ENCODE measurements at places on chromosomes 3 and 15.

DNA sequence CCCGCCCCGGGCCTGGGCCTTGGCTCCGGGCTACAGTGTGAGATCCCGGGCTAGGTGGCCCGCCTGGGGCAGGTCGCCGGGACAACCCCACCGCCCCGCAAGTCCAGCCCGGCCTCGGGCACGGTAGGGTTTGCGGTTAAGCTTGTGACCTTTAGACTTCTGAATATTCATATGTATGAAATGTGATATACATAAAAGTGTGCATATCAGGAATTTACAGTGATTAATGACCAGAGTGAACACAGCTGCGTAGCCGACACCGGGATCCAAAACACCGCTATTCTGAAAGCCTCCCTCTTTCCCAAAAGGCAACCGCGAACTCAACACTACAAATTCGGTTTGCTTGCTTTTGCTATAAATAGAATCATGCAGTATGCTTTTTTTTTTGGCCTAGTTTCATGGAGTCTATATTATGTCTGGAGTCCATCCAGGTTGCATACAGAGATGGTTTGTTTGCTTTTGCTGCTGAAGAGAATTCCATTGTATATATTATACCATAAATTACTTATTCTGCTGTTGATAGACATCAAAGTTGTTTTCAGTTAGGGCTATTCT, 636 bp upstream of the SNRPA1 start:
- DNase-seq, result peak; percentile 14

- no peak for DNase-seq
Measured at GRCh38 chr3:126523745-126524428, at the start of gene CHST13. CHST13 (plus strand) TSS chr3:126524155; CDS start chr3:126524333, 178 bp downstream.

- no peak for DNase-seq
Measured at GRCh38 chr15:62779036-62779770, 263.3 kb upstream of the TPM1 start.

GRCh38 chr3:14462738-14463137, 60.3 kb downstream of the SLC6A6 start:
- DNase-seq, result no peak

- no peak for DNase-seq
Measured at GRCh38 chr3:21484828-21485144, 266.2 kb downstream of the ZNF385D start.

GRCh38 chr15:37880009-37880834, 54.2 kb upstream of the TMCO5A start:
- DNase-seq, result no peak

GRCh38 chr3:100040451-100041225, 73.7 kb downstream of the FILIP1L start:
- no peak for DNase-seq

- no peak for DNase-seq
Measured at GRCh38 chr3:57815036-57815435, 58.9 kb downstream of the SLMAP start.

GRCh38 chr3:106703524-106703923, 673.7 kb upstream of the CCDC54 start:
- no peak for DNase-seq

- no peak for DNase-seq
Measured at GRCh38 chr3:54191220-54191619, 68.9 kb downstream of the CACNA2D3 start.

DNA sequence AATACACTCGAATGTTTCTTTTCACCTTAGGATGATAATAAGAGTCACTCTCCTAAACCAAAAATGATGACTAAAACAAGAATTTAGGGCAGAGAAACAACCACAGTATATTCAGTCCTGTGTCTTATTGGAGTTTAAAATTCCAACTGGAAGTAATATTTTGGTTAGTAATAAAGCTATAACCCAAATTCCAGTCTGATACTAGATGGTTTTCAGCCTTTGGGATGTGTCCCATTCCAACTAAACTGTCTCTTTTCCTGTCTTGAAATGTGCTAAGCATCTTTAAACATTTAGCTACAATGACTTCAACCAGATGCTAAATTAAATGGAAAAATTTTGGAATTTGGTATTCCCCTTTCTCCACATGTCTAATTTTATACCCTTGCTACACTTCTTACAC, 510.0 kb downstream of the ROBO1 start:
- DNase-seq, result no peak

- no peak for DNase-seq
Measured at GRCh38 chr3:8841472-8841871, 72.1 kb upstream of the OXTR start.

DNA sequence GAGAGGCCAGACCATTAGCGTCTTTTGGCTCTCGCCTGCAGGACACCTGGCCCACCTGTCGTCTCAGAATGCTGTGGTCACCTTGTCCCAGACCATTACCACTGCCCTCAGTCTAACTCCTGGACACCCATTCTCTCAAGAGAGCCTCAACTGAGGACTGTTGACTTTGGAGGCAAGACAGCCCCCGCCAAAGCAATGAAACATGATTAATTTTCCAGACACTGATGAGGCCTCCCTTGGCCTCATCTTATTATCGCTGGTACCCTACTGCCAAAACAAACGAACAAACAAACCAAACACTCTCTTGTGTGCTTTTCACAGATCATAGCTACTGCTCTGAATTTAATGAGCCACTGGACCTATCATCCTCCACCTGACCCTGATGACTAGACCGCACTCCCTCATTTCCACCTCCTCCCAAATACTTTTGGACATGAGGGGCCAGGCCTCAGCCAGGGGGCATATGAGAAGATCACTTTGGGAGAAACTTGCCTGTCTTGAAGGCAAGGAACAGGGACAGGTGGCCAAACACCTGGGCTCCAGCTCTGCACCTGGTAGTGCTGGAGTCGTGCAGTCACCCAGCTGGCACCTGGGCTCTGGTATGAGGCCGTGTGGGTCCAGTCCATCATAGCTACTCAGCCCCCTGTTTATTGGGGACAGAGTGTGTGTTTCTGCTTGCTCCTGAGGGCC, 27.6 kb downstream of the ALS2CL start:
- no peak for DNase-seq

DNA sequence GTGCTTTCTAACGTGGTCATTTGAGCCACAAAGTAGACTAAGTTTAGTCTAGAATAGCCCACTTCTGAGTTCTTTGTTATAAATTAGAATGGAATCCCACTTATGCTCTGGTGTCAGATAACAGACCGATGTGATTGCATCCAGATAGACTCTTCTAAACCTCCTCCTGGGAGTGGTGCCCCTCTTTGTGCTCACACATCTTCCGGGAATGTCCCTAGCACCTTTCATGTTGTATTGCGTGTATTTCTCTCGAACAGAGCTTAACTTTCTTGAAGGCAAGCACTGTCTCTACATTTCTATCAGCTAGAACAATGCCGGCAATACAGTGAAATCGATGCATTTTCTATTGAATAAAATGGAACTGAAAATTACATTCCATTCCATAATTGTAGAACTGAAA, 23.0 kb downstream of the CP start:
- no peak for DNase-seq

GRCh38 chr15:78419367-78419766, 18.6 kb upstream of the IREB2 start:
- no peak for DNase-seq

DNA sequence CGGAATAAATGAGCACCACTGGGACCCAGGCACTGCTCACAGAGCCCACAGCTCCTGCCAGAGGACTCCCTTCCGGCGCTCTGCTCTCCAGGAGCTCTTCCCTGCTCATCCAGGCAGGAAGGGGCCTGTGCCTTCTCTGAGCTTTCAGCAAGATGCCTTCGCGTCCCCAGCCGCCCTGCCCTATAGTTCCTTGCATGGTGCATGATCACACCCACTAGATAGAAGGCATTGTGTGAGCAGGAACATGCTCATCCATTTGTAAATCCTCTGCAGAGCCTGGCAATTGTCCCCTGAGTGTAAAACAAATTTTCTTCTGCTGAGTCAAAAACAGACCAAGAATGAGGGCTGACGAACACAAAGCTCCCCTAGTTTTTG, 181.6 kb downstream of the MEGF11 start:
- DNase-seq, result no peak

- no peak for DNase-seq
Measured at GRCh38 chr3:7977245-7978086, 524.2 kb upstream of the LMCD1 start.

DNA sequence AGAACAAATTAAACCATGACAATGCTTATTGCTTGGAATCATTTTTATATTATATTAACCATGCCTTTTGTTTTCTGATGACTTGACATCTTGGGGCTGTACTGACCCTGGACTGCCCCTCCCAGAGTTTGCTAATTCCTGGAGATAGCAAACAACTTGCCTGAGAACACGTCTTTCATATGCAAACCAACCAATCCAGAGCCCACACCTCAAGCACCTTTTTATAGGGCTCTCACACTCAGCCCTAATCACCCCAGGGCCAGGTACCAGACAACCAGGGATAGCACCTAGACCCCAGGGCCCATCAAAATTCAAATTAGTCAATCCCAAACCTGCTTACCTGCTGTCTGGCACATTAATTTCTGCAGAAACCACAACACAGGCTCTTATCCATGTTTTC, 36.9 kb downstream of the MRPS11 start:
- DNase-seq, result no peak

DNA sequence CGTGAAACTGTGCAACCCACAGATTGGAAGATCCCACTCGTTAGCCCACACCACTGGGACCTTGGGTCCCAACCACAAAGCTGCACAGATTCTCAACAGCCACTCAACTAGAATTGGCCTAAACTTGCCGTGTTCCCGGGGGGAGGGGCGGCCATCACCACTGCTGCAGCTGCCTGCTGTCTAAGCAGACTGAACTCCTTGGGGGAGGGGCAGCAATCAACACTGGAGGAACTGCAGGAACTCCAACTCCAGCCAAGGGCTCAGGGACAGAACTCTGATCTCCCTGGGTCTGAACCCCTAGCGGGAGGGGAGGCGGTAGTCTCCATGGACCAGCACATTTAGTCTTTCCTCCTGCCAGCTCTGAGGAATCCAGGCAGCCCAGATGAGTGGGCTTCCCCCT, 205.9 kb downstream of the RSL24D1 start:
- DNase-seq, result no peak

- no peak for DNase-seq
Measured at GRCh38 chr3:100436951-100437350, 35.6 kb downstream of the LNP1 start.

GRCh38 chr15:52651868-52652267, 27.3 kb downstream of the ATOSA start:
- DNase-seq, result no peak

DNA sequence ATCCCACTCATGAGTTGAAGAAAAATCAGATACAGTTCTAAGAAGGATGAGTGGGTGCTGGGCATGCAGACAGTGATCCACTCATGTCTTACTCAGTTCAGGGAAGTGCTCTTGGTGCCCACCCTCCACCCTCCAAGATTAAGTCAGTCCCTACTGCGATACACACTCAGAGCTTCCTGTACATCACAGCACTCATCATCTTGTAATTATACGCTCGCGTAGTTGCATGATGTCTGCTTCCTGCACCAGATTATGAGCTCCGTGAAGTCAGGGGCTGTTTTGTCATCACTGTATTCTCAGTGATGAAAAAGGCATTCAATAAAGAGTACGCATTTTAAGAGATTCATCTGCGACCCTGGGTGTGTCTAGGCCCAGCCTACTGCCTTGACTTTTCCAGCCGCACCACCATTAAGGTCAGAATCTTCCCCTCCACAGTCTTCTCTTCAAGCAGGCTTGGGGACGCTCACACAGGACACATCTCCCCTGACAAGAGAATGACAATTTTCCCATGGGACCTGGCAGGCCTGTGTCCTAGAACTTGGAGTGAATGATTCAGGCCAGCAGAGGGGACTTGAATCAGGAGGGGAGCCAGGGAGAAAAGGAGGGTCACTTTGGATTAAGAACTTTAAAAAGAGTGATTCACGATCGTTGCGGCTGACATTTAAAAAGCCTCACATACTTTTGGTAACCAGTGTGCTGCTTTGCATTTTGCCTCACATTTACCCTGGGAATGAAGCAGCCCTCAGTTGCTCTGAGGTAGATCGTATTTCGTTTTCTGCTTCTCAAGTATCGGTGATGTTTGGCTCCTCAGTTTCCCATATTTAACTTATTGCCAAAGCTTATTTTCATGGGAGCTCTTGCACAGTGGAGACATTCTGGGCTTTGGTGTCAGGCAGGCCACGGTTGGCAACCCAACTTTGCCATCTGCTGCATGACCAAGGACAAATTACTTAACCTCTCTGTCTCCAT, 7.9 kb upstream of the PDE8A start:
- no peak for DNase-seq

GRCh38 chr15:27705056-27705455, 394.1 kb downstream of the OCA2 start:
- DNase-seq, result no peak

- no peak for DNase-seq
Measured at GRCh38 chr15:89492111-89492641, 4.2 kb downstream of the RHCG start.

DNA sequence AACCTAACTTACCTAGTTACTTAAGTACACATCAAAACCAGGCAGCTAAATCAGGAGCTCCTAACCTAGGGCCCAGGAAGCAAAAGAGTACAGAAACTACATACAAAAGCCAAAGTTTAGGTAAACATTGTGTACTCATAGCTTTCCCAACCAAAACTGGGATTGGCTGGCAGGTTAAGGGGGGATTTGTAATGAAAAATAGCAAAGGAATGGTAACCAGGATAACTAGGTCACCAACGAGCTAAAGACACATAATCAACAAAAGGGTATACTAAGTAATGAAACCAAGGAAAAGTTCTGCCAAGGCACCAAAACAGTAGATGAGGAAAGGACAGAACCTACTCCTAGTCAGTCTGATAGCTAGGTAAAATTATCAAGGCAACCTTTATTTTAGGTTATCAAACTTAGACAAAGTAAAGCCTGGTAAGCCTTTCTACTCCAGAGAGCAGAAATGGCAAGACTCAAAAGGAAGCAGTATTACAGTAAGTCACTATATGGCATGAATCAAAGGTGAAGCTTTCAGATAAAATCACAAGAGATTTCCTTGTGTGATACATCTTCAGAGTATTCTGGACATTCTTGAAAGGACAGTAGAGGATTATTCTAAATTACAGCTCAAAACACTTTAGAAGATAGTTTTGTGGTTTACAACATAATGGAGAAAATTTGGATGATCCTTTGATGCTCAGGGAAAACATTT, 10.2 kb downstream of the TRA2B start:
- DNase-seq, result no peak

- DNase-seq, result no peak
Measured at GRCh38 chr3:114974387-114974786, 172.7 kb downstream of the ZBTB20 start.

- DNase-seq, result no peak
Measured at GRCh38 chr15:63501256-63502089, 2.9 kb upstream of the USP3 start.

GRCh38 chr3:153400641-153401040, 238.6 kb downstream of the RAP2B start:
- DNase-seq, result no peak

DNA sequence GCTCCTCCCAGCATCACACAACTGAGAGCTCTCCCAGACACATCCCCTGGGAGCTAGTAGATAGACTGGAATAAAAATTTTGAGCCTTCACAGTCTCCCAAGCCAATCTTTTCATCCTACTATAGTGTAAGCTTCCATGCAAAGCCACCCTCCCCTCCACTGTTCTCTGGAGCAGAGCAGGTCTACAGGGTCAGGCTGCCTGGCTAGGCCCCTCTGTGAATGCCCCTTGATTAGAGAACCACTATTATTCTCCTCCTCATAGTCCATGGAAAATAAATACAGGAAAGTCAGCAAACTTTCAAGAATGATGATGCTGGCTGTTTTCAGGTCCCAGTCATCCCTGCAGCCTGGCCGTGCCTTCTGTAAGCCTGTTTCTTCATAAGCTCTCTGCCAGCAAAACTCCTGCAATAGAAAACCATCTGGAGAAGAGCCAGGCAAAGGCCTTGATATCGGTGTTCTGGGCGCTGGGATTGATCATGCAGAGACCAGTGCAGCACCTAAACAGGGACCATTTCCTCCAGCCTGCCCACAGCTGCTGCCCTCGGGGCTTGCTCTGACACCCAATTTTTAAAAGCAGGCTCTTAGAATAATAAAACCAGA, 51.7 kb downstream of the CRYGS start:
- DNase-seq, result no peak

Data from stimulated activated CD4-positive, alpha-beta T cell treated with anti-CD3 and anti-CD28 coated beads, Interleukin-15, amount 100 ng/mL, for 1 hour (primary cell).